ENCODE measurements at places on chromosomes 1 and 21.

- DNase-seq, result no peak
Observed at GRCh38 chr1:154752273-154753030, 117.6 kb downstream of the KCNN3 start.

DNA sequence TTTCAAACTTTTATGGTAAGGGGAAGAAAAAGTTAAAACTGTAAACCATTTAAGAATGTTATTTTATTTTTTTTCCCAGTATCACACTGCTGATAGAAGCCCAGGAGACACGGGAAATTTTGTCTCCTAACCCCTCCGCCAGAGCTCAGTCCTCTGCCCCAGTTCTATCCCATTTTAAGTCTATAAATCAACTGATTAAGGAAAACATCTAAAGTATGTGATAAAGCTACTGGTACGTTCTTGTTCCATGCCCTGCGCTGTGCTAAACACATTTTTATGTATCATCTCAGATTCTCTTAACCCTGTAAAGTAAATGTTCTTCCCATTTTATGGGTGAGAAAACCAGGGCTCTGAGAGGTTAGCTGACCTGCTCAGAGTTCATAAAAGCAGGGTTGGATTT is 34.7 kb downstream of the NIPAL3 start:
- no peak for DNase-seq

DNA sequence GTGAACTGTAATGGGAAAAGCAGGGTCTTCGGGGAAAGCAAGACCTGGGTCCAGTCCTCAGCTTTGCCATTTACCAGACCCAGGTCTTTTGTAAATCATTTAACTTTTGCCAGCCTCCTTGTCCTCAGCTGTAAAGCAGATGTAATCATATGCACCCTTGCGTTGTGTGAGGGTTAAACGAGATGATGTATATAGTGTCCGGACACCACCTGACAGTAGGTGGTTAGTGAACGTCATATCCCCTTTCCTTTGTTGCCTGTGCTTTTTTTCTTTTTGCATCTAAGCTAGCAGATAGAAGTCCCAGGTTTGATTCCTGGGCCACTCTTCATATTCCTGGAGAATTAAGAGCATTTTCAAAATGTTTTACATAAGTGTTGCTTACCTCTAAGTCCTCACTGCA is 28.5 kb downstream of the IL12RB2 start:
- DNase-seq, result no peak

DNA sequence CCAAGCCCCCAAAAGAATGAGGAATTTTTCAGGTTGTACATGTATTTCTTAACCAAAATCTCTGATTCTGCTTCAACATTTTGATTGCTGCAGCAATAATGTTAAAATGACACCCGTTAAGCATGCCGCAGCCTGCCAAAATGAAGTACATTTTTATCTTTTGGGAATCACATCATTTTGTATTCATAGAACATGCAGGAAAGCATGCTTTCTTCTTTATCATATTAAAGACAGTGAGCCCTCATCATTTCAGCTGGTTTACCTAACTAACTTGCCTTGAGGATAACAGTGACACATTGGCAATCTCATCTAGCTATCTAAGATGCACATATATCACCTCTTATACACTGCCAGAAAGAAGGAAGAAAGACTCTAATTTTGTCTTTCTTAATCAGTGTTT is 299.2 kb downstream of the LTN1 start:
- DNase-seq, result no peak

- DNase-seq, result no peak
Observed at GRCh38 chr1:226476648-226477319, 68.9 kb upstream of the PARP1 start.

DNA sequence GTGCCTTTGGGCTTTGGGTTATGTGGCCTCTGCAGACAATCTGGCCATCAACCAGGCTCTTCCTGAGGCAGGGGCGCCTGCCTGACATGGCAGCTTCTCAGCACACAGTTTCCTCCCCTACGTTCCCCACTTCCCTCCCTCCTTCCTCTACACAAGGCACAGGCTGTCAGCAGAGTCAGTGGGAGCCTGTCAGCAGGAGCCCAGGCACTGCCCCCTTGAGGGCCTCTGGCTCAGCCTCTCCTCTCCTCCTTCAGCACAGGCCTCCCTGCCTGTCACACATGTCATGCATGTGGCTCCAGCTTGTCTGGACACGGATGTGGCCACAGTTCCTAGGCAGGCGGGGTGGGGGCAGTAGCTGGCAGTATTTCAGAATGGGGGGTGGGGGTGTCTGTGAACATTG is 52.2 kb upstream of the ARTN start:
- no peak for DNase-seq

GRCh38 chr1:218474128-218474527 is 129.0 kb downstream of the TGFB2 start:
- no peak for DNase-seq

DNA sequence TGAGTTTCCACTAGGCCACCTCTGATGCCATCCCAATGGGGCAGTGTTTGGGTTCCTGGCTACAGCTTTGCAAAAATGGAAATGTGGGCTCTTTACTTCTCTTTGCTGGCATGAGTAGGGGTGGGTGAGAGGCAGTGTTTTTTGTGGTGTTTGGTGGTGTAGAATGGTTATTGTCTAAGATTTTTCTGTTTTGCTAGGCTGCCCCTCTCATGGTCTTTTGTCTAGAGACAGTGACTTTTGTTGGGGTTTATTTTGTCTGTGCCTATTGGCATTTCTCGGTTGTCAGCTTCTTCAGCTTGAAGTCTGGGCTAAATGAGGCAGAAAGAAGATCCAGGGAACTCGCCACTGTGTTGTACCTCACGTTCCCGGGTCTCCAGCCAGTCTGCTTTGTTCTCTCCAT is 112.1 kb downstream of the CENPF start:
- no peak for DNase-seq

GRCh38 chr1:224292419-224292818 is 37.6 kb downstream of the NVL start:
- no peak for DNase-seq

DNA sequence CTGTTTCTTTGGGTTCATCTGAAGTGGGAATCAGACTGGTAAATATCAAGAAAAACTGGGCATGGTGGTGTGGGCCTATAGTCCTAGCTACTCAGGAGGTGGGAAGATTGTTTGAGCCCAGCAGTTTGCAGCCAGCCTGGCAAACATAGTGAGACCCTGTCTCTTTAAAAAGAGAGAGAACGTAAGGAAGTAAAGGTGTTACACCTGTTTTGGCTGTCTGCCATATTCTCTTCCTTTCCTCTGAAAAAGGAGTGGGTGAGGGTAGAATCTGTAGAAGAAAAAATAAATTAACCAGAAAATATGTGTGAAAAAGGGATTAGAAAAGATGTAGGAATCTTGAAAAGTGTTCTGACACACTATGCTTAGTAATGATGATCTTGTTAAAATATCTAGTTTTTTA is 20.0 kb downstream of the AHCYL1 start:
- no peak for DNase-seq

- DNase-seq, result no peak
Observed at GRCh38 chr1:52358851-52359497, 7.0 kb downstream of the CC2D1B start.

Measured in NCI-H524 treated with DMSO at 0.1 percent for 48 hours (cell line).